Ecto neural progenitor cell (in vitro differentiated cells): ENCODE measurements at places on chromosomes 3 and 15.

DNA sequence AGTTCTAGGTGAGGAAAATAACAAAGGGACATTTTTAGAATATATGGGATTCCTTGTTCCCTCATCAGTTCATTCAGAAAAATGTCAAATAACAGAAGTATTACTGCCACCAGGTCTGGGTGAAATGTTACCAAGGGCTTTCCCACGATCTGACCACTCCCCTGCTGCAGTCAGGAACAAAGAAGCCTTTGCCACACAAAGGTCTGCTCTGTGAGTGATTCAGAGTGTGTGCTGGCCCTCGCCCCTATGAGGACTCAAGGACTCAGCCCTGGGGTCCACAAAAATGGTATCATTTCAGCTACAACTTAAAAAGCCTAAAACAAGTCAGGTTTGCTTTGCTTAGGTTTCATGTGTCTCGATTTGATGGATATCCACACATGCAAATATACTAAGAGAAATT, 5.0 kb downstream of the MKRN3 start:
- DNase-seq: no peak

- no peak for DNase-seq
These were observed 43.4 kb downstream of the SLCO2A1 start for GRCh38 chr3:133986311-133986710.

- DNase-seq: no peak
These were observed 14.0 kb downstream of the ETV5 start for GRCh38 chr3:186094696-186095425.

DNA sequence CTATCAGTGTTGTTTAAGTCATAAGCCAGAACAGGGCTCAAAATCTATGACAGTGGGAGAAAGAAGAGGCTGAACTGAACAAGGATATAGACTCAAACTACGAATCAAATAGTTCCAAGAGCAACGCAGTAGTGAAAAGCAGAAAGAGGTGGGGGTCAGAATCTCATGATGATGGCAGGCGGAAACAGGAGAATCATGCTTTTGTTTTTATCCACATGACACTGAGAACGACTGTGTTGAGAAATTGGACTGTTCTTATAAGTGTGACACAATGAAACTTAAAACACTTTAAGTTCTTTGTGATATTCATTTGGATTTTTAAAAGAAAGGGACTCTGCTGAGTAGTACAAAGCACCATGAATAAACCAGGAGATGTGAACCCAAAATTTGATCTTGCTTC, 309.4 kb downstream of the ULK4 start:
- no peak for DNase-seq

DNA sequence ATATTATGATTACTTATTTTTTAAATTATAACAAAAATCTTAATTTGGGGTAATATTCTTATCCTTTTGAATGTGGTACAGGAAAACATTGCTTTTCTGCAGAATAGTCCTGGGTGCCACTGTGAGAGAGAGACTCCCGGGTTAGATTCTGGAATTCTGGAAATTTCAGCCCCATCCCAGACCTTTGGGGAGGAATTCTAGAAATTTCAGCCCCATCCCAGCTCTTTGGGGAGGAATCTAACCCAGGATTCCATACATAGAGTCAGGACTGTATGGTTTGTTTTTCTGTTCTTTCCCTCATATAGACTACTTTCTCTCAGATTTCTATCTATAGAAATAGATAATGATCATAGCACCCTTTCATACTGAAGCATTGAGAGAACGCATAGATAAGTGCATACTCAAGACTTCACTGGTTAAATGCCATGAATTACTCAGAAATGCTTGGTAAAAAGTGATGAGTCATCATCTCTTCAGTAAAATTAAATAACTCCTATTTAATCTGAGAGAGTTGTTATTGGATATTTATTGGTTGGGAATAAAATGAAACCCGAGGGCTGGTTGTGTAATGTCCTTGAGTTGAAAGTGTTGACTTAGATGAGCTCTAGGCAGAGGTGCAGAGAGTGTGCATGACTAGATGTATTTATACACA, 8.3 kb downstream of the EIF2AK4 start:
- DNase-seq: no peak

- no peak for DNase-seq
These were observed 14.4 kb upstream of the CSK start for GRCh38 chr15:74767167-74768098.

GRCh38 chr3:185837414-185837813, 12.6 kb upstream of the IGF2BP2 start:
- DNase-seq: no peak

GRCh38 chr3:120678984-120679383, 3.1 kb downstream of the HGD start:
- no peak for DNase-seq

GRCh38 chr3:95815828-95816227, 998.6 kb upstream of the EPHA6 start:
- no peak for DNase-seq

GRCh38 chr15:67350042-67350441, 95.5 kb downstream of the IQCH start:
- DNase-seq: no peak

DNA sequence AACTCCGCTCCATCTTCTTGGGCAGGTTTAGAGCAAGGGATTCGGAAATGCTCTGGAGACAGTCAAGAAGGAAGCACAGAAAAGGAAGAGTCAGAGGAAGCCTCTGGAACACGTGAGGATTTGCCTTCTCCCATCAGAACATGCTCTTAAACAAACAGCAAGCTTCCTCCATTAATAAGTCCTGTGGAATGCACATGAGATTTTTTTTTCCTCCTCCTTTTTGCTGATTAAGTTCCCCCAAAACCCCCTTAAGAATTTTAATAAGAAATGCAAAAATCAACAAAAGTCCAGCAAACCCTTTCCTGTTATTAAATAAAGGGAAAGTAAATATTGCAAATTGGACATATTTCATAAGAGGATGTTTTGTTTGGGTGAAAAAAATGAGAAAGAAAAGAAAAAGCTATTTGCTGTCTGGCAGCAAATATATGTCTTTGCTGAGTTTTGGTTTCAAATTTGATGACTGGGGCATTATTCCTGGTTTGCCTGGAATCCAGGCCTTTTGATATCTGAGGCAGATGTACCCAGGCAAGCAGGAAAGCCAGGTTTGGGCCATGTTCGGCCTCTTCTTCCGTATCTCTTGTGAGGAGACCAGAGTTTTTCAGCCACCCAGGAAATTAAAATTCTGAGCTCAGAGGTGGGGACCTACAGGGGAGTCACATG, 7.9 kb upstream of the TSEN2 start:
- no peak for DNase-seq
